ENCODE measurements at places on chromosomes 12 and 14.

DNA sequence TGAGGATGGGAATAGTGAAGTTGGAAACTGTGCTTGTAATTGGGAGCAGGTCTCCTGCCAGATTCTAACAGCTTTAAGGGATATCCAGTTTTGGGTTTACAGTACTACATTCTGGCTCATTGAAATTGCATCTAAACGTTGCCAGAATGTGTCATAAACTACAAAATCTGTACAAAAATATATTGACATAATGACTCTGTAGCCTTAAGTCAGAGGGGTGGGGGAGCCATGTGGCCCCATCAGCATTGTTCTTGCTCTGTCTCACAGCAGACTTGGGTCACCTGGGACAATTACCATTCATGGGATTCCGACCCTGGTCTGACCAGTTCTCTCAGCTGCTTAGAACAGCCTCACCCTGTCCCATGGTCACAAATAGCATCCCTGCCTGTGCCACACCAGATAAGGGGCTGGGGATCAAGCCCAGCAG lies 43.3 kb upstream of the MED13L start:
- DNase-seq = no peak

DNA sequence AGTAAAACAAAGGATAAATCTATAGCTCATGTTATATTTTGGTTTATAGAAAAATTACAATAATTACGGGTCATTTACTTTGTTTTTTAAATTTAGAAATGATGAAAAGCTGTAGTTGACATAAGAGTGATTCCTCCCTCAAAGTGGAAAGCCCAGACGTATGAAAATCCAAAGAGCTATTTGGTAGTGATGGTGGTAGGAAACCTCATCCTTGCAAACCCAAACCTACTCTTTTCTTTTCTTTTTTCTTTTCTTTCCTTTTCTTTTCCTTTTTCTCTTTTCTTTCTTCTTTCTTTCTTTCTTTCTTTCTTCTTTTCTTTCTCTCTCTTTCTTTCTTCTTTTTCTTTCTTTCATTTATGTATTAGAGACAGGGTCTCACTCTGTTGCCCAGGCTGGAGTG lies 190.3 kb upstream of the RASSF8 start:
- no peak for DNase-seq

- DNase-seq = no peak
Observed at GRCh38 chr14:65501328-65501727, 88.8 kb downstream of the FUT8 start.

DNA sequence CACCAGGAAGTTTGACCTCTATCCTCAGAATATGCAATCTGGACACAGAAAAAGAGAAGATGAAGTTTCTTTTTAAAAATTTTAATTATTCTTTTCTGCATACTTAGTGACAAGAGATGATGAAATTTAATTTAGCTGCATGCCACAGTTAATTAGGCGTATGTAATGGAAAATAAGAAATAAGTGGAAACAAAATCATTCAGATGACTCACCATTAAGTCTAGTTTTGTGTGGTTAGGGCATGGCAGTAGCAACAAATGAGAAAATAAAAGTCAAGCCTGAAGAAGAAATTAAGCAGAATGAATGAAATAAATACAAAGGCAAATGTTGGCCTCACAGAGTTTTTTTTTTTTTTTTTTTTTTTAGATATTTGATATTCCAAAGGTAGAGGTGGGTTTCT lies 30.9 kb upstream of the KLRD1 start:
- no peak for DNase-seq

- no peak for DNase-seq
Observed at GRCh38 chr14:85056267-85056666, 473.7 kb upstream of the FLRT2 start.

DNA sequence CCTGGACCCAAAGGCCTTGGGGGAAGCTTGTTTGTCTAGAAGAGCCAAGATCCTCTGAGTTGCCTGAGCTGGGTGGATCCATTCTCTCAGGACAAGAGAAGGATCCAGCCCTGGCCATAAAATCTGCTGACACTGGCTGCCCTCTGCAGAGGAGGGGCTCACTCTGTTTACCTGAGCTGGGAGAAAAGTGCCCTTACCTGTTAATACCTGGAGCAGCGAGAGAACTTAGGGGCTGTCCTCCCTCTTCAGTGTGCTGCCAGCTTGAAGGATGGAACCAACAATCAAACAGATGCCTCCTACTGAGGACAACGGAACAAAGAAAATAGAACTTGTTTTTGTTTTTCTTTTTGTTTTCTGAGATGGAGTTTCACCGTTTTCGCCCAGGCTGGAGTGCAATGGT lies 7.3 kb upstream of the KRT7 start:
- no peak for DNase-seq

- DNase-seq = no peak
Observed at GRCh38 chr12:55933169-55933798, 2.3 kb downstream of the DGKA start.

DNA sequence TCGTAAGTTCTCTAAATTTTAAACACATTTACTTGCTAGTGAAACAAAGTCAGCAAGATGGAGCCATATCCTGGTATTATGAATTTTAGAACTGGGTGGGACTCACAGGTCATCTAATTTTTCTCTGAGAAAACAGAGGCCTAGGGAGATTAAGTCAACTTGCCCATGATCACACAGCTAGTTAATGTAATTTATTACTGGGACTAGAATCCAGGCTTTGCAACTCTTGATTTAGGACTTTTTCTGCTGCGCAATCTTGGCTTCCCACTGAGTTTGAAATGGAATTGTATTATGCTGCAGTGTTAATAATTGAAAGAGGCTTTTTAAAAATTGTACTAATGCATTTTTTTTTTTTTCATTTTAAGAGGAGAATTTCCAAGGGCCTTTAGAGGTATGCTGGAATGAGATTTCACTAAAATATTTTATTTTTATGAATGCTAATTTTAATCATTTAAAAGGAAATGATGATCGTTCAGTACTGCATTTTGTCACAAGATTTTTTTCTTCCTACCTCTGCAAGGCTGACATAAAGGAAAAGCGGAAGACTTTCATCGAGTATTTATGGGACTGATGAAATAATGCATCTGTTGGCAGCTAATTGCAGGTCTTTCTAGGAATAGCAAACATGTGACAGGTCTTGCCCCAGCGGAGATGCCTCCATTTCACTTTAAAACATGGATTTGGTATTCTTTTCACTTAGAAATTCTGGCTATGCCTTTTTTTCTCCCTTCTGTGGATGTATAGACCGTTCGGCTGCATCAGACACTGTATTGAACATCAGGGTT lies 9.6 kb downstream of the CRADD start:
- no peak for DNase-seq

DNA sequence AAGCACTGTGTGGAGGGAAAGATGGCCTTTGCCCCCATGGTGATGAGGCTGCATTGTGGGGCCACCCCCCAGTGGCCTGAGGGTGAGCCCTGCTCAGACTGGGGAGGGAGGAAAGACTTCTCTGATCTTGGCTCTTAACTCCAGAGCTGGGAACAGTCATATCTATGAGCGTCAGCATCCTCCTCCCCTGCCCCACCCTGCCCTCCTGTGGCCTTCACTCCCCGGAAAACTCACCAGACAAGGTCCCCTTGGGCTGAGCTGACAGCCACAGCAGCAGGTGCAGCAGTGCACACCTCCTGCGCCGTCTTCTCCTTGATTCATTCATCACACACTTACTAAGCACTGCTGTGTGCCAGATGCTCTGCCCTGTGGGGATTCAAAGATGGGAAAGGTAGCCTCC lies 98.8 kb downstream of the B4GALNT3 start:
- DNase-seq = no peak

GRCh38 chr14:89165189-89166181 lies 251.5 kb downstream of the FOXN3 start:
- no peak for DNase-seq

- DNase-seq = no peak
Observed at GRCh38 chr12:857611-858010, 91.9 kb downstream of the RAD52 start.

DNA sequence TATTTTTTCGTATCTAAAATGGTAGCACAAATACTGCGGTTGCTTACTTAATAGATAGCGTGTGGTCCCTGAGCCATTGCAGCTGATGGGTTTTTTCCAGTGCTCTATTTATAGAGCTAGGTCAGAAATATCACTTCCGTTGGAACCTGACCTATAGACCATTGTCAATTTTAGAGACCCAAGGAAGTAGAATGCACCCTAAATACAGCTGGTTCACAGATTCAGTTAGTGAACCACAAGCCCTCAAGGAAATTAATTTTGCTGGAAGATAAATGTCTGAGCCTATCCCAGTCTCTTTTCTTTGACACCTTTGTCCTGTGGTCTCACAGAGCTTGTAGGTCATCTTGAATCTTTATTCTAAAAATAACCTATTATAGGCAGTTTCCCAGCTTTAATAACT lies 391.0 kb downstream of the ZFP36L1 start:
- DNase-seq = no peak

- no peak for DNase-seq
Observed at GRCh38 chr14:73746520-73747378, 32.6 kb upstream of the PNMA1 start.

- no peak for DNase-seq
Observed at GRCh38 chr12:118052324-118053070, 8.5 kb downstream of the WSB2 start.

GRCh38 chr12:99985129-99985570 lies 414 bp upstream of the ANKS1B start:
- DNase-seq = no peak

DNA sequence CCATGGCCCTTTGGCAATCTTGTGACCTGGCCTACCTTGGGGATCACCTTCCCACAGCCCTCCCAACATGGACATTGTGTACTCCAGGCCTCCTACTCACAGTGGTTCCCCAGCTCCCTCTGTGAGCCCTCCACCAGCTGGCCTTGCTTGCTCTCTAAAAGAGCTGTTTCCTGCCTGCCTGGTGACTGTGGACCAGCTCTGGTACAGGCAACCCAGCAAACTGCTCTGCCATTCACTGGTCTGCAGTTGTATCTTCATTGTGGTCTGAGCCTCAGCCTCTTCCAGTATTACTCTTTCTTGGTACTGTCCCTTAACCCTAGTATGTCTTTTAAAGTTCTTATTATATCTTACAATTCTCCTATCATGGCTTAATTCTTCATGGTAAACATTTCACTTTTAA lies 236.2 kb downstream of the KTN1 start:
- DNase-seq = no peak

DNA sequence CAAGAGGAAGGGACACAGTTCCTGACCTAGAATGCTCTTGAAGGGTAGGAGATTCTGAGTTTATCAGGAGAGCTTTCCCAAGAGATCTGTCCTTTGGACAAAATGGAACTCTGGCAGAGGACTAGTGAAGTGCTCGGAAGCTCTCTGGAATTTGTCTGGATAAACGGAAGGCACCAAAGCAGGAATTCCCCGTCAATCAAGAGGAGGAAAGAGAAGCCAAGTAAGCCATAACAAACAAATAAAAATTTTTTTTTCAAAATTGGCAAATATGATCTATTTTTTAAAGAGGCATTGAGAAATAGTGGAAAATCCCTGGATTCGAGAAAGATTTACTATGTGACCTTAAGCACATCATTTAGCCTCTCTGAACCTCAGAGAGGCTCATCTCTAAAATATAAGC lies 99.2 kb downstream of the GRIN2B start:
- no peak for DNase-seq

GRCh38 chr12:130184404-130185090 lies 22.3 kb downstream of the FZD10 start:
- no peak for DNase-seq

GRCh38 chr14:95946867-95947266 lies 70.2 kb downstream of the TUNAR start:
- no peak for DNase-seq

DNA sequence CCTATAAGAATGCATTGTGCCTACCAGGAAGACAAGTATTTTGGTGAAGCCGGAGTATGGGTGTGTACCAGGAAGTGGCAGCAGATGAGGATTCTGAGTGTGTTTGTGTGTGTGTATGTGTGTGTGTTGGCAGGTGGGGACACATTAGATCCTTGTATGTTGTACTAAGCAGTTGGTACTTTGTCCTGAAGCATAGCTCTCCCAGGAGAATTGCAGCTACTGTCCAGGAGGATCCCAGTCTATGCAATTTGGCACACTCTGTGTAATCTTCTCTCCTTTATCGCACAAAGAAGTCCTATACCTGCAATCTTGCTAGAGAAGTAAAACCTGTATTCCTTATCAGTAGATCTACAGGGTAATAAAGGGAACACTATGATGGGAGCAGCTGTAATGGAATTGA lies 276.5 kb downstream of the PAWR start:
- DNase-seq = no peak

- no peak for DNase-seq
Observed at GRCh38 chr12:47071241-47071852, 8.1 kb upstream of the PCED1B start.

- no peak for DNase-seq
Observed at GRCh38 chr12:57171668-57172067, 24.2 kb upstream of the LRP1-AS start.

GRCh38 chr14:52538623-52539022 lies 13.7 kb downstream of the TXNDC16 start:
- no peak for DNase-seq

DNA sequence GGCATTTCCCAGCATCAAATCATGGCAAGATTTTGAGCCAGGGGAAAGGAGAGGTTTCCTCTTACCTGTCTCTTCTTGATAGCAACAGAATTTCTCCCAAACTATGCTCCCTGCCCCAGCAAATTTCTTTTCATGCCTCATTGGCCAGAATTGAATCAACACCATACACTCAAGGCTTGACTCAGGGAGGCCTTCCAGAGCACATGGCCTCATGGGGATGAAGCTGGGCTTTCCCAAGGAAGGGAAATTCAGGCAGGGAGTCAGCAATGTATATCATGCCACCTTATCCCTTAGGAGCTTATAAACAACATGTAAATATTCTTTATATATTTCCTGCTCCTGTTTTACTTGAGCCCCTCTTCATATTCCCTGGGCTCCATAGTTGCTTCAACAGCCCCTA lies 62.1 kb downstream of the ARF6 start:
- DNase-seq = no peak

DNA sequence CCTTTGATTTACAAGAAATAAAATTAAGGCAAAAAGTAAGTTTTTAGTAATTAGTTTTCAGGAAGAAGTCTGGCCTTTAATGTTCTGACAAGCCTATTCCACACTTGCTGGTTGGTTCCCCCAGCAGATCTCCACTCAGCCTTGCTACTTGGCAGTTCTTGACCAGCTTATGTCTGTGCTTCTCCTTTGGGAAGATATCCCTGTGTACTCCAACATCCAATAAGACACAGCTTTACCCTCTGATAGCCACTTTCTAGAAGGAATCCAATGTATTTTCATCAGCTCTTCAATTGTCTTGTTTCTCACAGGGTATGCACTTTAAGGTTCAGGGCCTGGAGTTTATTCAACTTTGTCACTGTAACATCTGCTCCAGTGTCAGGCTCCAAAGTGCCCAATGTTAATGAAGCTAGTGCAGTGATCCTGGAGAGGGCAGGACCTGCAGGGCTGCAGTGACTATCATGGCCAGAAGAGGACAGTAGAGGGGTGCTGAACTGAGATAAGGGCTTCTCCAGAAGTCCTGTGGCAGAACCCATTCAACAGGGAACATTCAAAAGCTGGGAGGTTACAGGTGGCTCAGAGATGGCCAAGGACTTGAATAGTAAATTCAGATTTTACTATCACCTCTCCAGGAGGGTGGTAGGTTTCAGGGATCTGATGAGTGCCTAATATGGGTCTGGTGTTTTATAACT lies 22.9 kb downstream of the JKAMP start:
- no peak for DNase-seq
